ENCODE measurements at places on chromosomes 3 and 15.

DNA sequence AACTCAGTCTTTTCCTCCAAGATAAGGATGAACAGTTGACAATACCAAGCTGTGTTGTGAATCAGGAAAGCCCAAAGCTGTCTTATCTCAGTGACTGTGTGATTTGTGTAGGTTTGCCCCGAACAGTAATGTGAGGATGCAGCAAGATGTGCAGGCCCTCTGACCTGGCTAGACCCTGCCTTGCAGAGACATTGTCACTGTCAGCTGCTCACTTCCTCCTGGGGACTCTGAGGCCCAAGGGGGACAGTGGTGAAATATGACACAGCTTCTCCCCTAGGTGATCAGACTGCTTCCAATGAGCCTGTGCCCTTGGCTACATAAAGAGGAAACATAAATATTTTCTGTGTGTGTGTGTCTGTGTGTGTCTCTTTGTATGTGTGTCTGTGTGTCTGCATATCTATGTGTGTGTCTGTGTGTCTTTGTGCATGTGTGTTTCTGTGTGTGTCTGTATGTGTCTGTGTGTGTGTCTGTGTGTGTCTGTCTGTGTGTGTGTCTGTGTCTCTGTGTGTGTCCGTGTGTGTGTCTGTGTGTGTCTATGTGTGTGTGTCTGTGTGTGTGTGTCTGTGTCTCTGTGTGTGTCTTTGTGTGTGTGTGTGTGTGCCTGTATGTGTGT is 21.7 kb downstream of the LRRK1 start:
- DNase-seq = no peak

- no peak for DNase-seq
Measured at GRCh38 chr15:41483115-41483514, 10.6 kb upstream of the ITPKA start.

- DNase-seq = no peak
Measured at GRCh38 chr3:133948131-133948810, 52.6 kb upstream of the RAB6B start.

GRCh38 chr15:79455361-79455760 is 23.2 kb downstream of the MINAR1 start:
- DNase-seq = no peak

DNA sequence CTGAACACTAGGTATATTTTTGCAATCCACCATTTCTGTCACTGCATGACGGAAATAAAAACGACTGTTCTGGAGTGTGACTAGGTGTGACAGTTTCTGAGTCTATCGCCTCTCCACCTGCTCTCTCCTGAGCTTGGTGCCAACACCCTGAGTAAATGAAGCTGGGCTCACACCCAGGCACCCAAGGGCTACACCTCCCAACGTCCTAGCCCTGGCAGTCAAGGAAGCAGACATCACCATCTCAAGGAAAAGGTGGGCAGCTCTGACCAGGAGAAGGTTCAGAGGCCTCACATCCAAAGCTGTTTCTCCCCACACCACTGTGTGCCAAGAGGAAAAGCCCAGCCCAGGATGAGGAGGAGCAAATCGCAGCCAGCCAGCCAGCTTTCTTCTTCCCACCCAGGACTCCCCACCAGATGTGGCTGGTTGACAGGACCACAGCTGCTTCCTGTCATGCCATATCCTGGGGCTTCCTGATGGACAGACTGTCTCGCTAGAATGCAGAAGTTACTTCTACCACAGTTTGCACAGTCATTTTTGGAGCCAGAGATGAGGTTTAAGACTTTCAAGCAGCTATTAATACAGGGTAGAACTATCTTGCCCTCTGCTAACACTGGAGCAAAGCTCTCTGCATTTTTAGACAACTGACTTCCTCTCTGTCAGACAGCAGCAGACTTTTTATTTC is 3.3 kb downstream of the SCAMP2 start:
- DNase-seq = no peak

- no peak for DNase-seq
Measured at GRCh38 chr3:186261638-186262037, 100.4 kb downstream of the DGKG start.

GRCh38 chr3:71786551-71786950 is 1.6 kb upstream of the PROK2 start:
- DNase-seq = no peak
